ENCODE measurements at places on chromosomes 4 and X.

DNA sequence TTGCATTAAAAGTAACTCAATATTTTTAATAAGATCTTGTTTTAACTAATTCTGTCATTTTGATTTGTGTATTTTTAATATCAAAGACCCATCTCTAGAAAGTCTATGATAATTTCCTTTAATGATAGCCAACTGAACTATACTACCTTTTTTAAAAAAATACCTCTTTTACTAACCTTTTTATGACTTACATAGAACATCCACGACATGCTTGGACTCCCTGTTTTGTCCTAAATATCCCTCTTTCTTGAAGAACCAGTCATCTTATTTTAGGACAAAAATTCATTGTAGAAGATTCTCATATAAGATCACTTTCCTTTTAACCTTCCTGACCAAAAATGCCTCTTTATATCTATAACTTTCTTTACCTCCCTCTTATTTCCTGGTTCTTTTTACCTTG, 76.8 kb upstream of the GC start:
- no peak for DNase-seq

- DNase-seq, result no peak
Measured at GRCh38 chr4:107837317-107837716, 12.6 kb downstream of the SGMS2 start.

- no peak for DNase-seq
Measured at GRCh38 chrX:30278365-30278764, 30.8 kb downstream of the NR0B1 start.

GRCh38 chr4:22077571-22077970, 129.0 kb upstream of the KCNIP4 start:
- DNase-seq, result no peak

- DNase-seq, result no peak
Measured at GRCh38 chr4:11805842-11806241, 377.1 kb upstream of the HS3ST1 start.

DNA sequence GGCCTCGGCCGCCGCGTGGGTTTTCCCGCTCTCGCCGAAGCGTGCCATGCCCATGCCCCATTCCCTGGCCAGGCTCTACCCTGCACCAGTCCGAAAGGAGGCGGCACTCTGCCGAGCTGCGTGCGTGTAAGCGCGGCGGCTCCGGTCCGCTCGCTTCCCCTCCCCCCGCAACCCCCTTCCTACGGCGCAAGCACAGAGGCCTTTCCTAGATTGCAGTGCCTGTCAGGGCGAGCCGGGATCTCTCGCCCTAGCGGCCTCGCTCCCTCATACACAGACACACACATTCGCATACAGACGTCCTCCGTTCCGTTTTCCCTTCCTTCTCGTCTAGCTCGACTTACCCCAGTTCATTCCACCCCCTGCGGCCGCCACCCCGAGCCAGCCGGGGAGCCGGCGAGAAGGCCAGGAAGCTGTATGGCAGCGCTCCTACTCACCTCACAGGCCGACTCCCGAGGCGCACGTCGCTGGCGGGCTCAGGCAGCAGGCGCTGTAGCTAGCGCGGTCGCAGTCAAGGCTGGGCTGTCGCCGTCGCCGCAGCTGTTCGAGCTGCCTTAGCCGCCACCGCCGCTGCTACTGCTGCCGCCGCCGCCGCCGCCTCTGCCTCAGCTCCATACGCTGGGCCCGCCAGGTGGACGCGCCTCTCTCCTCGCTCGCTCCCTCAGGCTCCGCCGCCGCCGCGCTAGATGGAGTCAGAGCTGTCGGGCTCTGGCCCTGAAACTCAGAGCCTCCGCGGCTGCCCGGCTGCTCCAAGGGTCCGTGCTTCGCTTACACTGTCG, 615 bp downstream of the NEXMIF start:
- no peak for DNase-seq

DNA sequence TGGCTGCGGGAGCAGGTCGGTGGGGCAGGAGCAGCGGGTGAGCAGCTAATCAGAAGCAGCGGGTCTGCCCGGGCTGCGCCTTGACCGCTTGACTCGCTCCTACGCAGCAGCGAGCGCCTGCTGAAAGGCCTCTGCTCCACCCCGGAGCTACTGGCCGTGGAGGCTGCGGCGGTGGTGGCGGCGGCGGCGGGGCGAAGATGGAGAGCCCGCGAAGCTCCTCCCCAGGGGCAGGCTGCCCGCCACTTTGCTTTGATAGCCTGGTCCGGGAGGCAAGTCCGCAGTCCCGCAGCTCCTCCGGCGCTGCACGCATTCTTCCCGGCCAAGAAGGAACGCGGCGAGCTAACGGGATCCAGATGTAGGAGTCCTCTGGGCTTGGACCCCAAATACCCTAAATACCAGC, 36.7 kb downstream of the PJA1 start:
- no peak for DNase-seq

- no peak for DNase-seq
Measured at GRCh38 chrX:9728261-9728660, 37.4 kb downstream of the GPR143 start.

DNA sequence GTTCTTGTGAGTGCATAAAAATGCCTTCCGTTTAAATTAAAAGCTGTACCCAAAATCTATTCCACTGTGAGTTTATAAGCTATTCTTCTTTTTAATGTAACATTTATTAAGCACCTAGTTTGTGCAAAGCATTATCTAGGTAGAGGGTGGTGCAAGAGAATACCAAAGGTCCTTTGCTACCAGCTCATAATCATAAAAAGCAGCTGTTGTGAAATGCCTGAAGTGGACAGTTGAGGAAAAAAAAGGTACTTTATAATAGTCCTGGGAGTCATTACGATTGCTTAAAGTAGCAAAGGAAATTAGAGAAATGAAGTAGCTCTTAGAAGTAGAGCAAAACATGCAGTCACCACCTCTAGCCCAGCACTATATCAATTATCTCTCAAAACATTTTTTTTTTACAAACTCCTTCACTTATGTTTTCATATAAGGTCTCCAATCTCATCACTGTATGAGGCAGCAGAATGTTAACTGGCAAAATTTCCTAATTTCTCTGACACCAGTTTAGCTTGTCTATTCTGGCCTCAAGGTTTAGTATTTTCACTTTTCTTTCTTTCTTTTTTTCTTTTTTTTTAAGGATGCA, 2.1 kb downstream of the MBNL3 start:
- no peak for DNase-seq

GRCh38 chr4:89337681-89338080, 30.1 kb upstream of the GPRIN3 start:
- DNase-seq, result no peak

GRCh38 chrX:140087875-140088274, 122.6 kb upstream of the CXorf66 start:
- DNase-seq, result no peak

DNA sequence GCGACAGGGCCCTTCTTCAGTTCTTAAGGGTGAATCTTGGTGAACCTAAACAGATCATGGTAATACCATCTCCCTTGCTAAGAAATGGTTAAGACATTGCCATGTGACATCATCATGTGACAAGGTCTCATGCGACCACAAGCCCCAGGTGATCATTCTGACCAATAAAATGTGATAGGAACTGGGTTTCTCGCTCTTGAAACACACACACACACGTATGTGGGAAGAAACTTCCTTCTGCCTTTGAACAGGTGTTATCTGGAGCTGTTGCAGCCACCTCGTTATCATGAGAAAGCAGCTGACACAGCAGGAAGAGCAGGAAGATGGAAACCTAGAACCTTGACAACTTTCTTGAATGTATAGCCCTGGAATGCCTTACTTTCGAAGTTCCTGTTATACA, 10.2 kb downstream of the SOD3 start:
- no peak for DNase-seq

DNA sequence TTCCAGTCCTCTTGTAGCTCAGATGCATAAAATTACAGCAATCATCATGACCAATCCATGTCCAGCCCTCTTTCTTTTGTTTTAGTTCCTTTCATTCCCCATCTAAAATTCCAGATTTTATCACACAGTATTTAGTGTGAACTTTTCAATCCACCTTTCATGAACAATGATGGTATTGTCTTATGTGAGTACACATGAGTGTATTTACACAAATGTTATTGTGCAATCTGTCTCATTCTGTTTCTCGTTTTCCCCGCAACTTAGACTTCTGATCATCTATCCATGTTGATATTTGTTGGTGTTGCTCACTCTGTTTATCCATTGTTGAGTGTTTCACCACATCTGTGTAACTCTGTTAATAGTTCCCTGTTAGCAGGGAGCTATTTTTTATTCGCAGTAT, 9.4 kb upstream of the RASGEF1B start:
- DNase-seq, result no peak

DNA sequence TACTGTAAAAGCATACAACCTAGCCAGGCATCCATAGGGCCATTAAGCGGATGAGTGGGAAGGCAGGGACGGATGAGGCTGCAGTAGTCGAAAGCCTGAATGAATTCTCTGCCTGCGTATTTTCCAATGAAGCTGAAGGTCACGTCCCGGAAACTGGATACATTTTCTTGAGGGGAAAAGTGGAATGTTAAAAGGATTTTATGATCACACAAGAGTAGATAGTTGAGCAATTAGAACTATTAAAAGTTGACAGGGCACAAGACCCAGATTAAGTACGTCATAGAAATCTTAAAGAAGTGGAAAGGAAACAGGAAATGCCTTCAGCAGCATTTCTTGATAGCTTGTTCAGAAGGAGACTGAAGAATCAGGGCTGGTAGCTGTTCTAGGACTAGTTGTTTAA, 98.3 kb upstream of the CXXC4 start:
- DNase-seq, result no peak

GRCh38 chr4:1945124-1945895, 63.5 kb downstream of the NELFA start:
- DNase-seq, result no peak

DNA sequence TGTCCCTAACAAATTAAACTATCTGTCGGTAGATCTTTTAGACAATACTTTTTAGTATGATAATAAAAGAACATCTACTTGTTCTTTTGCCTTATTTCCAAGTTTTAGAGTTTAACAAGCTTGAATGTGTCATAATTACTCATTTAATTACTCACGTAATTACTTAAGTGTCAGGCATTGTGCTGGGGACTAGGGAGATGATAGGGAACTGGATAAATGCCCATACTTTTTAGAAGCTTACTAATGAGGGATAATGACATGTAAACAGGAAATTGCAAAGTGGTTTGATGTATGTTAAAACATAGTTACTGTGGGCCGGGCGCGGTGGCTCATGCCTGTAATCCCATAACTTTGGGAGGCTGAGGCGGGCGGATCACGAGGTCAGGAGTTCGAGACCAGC, 158.3 kb downstream of the DMD start:
- no peak for DNase-seq

- DNase-seq, result no peak
Measured at GRCh38 chr4:124334119-124334518, 378.4 kb downstream of the ANKRD50 start.

Measured in activated naive CD8-positive, alpha-beta T cell treated with anti-CD3 and anti-CD28 coated beads, Interleukin-2, amount 50 U/mL, for 16 hours (primary cell).